ENCODE measurements at places on chromosomes 5 and 9. TPM values are rescaled to one million over a fixed set of nuclear protein-coding genes. Genes with fewer than 3 reads are reported as not detected.
A peak's percentile ranks its signal among the peaks of the same experiment; 100 is the strongest.

- no peak for DNase-seq
These were observed 30.6 kb downstream of the ANKHD1 start for GRCh38 chr5:140432212-140432611.

- DNase-seq, result no peak
These were observed 332.4 kb upstream of the DAB2 start for GRCh38 chr5:39757131-39757530.

Gene GDA
- 3.7 TPM for total RNA-seq

- DNase-seq, result no peak
These were observed 18.8 kb upstream of the CPEB4 start for GRCh38 chr5:173869316-173869715.

- no peak for DNase-seq
These were observed 36.1 kb upstream of the KIF4B start for GRCh38 chr5:154977409-154977808.

Gene OR5C1
- total RNA-seq, result not detected

DNA sequence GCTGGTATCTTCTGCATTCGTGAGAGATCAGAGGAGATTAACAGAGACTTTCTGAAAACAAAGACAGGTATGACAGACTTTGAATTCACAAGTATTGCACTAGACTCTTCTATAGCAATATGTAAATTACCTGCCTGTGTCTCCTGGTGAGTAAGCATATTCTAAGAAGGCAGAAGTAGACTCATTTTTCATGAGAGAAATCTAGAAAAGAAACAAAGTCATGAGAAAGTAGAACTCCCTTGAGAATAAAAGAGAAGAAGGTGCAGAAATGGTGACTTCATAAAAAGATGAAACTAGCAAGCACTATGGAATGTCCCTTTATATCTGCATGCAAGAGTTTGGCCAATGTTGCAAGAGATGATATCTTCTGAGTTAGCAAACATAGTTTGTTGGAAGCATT, 419.8 kb downstream of the DMRT2 start:
- DNase-seq, result no peak

DNA sequence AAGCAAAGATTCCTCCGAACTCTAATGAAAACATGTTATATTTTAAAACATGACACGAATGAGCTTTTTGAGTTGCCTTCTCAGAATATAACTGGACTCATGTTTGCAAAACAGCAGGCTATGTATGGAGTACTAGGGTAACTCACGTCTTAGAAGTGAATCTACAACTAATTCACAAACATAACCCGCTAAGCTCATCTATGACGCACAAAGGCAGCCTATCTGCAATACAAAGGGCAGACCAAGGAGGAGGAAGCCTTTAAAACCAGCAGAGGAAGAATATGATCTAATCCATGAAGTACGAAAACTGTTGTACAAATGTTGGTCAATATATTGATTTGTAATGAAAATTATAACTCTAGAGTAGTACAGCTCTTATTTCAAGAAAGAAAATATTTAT, 67.0 kb downstream of the CETN3 start:
- no peak for DNase-seq

GRCh38 chr9:126116351-126117157, 210.1 kb upstream of the MVB12B start:
- no peak for DNase-seq

GRCh38 chr9:14300588-14300987, 13.4 kb downstream of the NFIB start:
- no peak for DNase-seq

DNA sequence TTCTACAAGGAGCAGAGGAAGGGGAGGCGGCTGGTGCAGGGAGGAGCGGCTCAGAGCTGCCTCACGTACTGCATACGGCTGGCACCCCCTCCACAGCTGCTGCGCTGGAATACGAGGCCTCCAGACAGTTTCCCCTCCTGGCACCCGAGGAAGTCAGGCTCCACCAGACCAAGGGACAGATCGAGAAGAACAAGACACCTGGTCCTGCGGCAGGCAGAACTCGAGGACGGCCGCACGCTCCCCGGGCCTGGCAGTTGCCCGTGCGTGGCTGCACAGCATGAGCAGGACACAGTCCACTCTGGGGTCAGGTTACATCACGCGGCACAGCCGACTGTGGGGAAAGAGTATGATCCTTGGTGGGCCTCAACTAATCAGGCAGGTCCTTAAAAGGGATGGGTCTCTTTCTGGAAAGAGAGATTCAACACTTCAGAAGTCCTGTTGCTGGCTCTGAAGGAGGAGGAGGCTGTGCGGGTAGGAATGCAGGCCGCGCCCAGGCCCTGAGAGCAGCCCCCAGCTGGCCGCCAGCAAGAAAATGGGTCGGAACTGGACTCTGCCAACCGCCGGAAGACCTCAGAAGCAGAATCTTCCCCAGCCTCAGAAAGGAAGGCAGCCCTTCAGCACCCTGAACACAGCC, 11.6 kb downstream of the UBAC1 start:
- no peak for DNase-seq

DNA sequence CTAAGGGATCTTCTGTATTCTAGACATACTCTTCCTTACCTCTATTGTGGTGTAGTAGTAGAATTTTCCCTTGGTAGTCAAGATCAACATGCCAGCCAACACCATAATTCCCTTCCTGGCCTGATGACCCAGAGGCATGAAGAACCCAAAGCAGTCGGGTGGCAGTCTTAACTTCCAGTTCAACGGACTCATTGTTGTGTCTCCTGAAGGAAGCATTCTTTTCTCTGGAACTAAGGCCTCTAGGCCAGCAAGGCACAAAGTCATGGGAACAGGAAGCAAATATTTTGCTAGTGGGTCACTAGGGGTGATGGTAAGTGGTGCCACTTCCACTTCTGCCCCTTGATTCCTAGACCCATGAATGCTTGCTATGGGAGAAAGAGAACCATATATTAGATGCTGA, 55.2 kb upstream of the DAPK1 start:
- no peak for DNase-seq

DNA sequence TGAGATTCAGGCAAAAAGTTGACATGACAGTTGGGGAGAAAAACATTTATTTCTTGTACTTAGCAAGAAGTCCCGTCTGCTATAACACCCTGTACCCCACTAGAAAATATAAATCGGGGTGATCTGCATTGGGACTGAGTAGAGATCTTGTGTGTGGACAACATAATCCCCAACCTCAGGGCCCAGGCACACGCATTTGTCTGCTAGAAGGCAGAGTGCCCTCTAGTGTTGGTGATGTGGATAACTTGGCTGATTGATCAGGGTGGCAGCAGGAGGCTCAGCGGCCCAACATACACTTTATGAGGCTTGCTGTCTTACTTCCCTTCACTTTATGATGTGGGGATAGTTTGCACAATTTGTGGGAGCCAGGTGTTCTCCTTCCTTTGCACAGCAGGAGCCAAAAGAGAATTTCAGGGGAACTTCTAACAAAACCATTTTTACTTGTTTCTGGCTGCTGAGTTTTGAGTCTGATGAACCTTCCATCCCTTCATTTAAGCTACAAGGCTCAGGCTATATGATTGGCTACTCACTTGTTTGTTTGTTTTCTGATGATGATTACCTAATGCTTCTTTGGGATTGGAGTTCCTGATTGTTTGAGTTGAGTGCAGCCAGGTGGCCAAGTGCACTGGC, 263.2 kb downstream of the DMAC1 start:
- peak; percentile 78 for DNase-seq

GRCh38 chr5:136754216-136754615, 388.9 kb upstream of the TRPC7 start:
- no peak for DNase-seq

Gene ST8SIA4
- total RNA-seq, result 0.39 TPM

GRCh38 chr5:172827841-172828240, 6.2 kb upstream of the ERGIC1 start:
- no peak for DNase-seq

DNA sequence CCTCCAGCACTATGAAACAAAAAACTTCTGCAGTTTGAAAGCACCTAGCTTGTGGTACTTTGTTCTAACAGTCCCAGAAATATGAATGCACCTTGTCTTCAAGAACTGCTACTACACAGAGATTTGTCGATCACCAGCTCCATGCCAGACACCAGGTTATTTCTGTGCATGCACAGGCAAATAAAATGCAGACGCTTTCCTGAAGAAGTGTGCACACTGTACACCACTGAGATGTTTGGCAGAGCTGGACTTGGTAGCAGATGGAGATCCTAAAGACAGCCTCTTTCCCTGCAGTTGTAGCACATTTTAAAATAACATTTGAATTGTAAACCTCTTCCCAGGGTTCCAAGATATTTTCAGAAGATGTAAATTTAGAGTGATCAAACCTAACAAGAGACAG, 730.0 kb downstream of the MTRR start:
- no peak for DNase-seq

DNA sequence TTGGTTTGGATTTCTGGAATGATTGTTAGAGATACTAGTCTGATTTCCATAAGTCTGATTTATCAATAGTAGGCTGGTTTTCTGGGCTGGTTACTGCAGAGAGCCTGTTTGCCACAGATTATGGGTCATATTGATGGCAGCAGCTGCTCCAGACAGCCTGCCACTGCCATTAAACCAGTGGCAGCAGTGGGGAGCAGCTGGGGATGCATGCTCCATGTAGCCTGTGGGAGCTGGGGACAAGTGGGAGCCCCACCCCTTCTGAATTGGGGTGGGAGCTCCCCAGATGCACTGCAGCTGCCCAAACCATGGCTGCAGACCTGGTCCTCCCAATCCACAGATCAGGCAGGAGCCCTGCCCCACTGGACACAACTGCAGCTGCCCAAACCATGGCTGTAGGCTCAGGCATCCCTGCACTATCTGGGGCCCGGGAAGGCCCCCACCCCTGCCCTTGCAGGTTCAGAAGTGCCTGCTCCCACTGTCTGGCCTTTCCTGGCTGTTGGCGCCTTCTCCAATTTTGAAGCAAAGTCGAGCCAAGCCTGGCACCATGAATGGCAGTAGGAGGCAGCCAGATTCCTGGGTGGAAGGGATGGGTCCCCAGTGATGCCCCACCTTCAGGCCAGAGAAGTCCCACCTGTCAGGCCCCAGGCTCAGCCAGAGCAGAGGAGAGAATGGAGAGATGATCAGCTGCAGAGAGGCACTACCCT, 402.9 kb upstream of the TYRP1 start:
- no peak for DNase-seq

GRCh38 chr5:173673295-173674101, 57.0 kb upstream of the BOD1 start:
- peak; percentile 39 for DNase-seq

DNA sequence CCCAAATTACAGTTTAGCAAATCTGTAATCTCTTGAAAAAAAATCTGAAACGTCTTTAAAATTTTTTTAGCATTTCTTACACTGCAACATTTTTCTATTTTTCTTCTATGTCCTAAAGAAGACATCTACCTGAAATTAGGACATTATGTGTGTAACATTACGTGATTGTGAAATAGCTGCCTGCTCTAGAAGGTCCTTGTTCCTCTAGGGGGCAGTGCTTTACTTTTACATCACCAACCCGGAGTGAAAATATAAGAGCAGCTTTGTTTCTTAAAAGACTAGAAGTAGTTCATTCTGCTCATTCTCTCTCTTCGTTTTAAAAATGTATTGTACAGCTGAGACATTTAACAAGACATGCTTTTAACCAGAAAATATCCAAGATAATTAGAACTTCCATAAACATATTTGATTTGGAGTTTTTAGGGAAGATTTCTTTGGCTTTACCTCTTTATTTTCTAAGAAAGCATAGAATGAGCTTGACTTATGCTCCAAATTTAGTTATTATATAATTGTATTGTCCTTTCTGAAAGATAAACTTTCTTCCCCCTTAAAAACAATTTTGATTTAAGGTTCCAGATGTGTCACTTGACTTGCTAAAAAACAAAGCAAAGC, 48.1 kb upstream of the RIOK2 start:
- peak; percentile 60 for DNase-seq

- DNase-seq, result no peak
These were observed 41.1 kb downstream of the DAP start for GRCh38 chr5:10719965-10720364.

- DNase-seq, result no peak
These were observed 75.7 kb upstream of the FBN2 start for GRCh38 chr5:128613766-128614165.

DNA sequence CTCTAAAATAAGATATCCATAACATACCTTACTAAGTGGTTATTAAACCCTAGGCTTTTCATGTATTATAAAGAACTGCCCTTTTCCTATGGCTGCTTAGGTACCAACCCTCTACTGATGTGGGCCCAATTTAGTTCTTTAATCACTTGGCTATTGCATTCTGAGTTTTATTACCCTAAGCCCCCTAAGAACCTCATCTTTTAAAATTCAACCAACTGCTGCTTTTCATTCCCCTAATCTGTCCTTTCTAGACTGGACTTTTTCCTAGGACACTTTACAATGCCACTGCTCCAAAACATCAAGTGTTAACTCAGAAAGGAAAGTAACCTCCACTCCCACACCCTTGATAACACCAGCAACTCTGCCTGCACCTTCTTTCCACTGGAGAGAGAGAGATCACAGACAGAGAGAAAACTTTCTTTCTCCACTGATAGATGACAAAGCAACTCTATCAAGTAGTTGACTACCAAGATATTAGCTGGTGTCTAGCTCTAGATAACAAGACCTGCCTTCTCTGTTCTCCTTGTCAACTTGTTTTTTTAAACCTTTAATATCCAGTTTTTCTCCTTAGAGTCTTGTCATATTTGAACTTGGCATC, 27.3 kb downstream of the ELL2 start:
- no peak for DNase-seq

DNA sequence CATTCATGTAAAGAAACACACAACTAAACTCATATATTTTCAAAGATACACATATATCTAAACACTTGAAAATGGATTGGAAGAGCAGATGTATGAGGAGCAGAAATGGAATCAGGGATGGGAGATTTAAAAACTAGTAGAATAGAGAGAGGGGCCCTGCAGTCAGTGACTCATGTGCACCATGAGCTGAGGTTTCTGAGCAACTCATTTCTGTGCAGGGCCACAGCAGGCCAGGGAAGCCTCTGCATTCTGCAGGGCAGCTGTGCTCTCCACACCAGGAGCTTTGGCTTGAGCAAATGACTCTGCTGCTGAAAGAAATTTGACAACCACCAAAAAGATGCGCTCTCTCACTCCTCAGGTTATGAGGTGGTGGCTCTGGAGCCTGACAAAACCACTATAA, 27.1 kb downstream of the LHX6 start:
- no peak for DNase-seq

- DNase-seq, result peak; percentile 80
These were observed at the start of gene PCDHGA2 for GRCh38 chr5:141338538-141339306. TSS of gene PCDHGA2 (plus strand) at chr5:141338760.

Gene GHR
- 4.7 TPM for total RNA-seq

Gene BARX1
- 3.7 TPM for total RNA-seq

- no peak for DNase-seq
These were observed 9.3 kb upstream of the TEX48 start for GRCh38 chr9:114691046-114691955.

- no peak for DNase-seq
These were observed 39.9 kb upstream of the EEIG1 start for GRCh38 chr9:128020692-128021091.

Gene KIF20A
- total RNA-seq, result 13.8 TPM

DNA sequence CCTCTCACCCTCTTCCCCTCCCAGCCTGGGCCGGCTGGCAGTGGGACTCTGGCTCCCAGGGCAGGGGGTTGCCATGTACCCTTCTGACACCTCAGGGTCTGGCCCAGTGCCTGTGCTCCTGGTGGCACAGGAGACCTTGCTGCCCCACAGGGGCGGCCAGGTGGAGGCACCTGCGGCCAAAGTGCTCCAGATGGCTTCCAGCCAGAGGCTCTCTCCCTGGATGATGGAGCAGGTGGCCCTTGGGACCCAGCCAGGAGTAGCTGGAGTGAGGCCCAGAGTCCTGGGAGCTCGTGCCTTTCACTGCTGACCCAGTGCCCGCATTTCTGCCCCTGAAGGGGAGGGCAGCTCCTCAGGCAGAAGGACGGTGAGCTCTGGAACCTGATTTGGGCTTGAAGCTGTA, 87.3 kb downstream of the NTNG2 start:
- DNase-seq, result no peak

Measured in testis (tissue), 5 donors.